NCI-H748 treated with DMSO at 0.1 percent for 48 hours (cell line): ENCODE measurements at places on chromosomes 1 and 21.

DNA sequence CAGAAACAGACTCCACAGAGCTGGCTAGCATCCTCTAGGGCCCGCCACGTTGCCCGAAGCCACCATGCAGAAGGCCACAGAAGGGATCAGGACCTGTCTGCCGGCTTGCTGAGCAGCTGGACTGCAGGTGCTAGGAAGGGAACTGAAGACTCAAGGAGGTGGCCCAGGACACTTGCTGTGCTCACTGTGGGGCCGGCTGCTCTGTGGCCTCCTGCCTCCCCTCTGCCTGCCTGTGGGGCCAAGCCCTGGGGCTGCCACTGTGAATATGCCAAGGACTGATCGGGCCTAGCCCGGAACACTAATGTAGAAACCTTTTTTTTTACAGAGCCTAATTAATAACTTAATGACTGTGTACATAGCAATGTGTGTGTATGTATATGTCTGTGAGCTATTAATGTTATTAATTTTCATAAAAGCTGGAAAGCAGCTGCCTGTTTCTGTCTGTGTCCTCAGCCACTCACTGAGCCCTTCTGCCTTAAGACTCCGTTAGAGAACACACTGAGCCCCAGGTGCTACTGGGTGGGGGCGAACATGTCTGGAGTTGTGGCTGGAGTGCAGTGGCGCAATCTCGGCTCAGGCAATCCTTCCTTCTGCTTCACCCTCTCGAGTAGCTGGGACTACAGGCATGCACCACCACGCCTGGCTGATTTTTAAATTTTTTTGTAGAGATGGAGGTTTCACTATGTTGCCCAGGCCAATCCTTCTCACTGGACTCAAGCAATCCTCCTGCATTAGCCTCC, 14.8 kb downstream of the MFSD2A start:
- DNase-seq: no peak

- no peak for DNase-seq
Measured at GRCh38 chr1:7113822-7114221, 328.6 kb downstream of the CAMTA1 start.

- DNase-seq: peak; percentile 27
Measured at GRCh38 chr1:220787069-220787619, 431 bp downstream of the MTARC1 start.

- no peak for DNase-seq
Measured at GRCh38 chr1:145927916-145928643, 796 bp upstream of the RBM8A start.

GRCh38 chr1:53651356-53651755, 87.6 kb downstream of the GLIS1 start:
- no peak for DNase-seq

DNA sequence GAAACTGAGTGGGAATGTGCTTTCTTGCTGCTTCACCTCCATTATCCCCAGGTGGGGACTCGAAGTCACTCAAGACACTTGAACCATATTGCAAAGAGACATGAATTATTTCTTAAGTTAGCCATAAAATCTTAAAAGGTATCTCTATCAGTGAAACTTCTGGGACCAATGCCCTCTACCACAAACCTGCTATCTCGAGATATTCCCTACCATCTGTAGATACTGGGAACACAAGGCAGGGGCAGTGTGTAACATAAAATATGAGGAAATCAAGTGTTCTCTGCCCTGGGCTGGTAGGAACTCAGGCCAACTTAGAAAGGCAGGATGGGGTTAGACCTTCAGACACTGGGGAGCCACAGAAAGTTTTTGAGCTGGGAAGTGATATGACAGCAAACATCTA, 1.3 kb upstream of the CD58 start:
- DNase-seq: no peak
